ENCODE measurements at places on chromosomes 3 and 15. TPM values are rescaled to one million over a fixed set of nuclear protein-coding genes. Genes with fewer than 3 reads are reported as not detected.

The CADPS gene
- under 0.01 TPM for total RNA-seq

The MKRN2OS gene
- total RNA-seq, result not detected

The C3orf80 gene
- total RNA-seq, result 0.10 TPM

The ALPK3 gene
- 0.10 TPM for total RNA-seq

The WDR76 gene
- total RNA-seq, result 6.7 TPM

The EAF2 gene
- total RNA-seq, result 13.4 TPM

The NDUFAF3 gene
- total RNA-seq, result 27.9 TPM

The B3GNT5 gene
- 37.6 TPM for total RNA-seq

The GOLGA8S gene
- total RNA-seq, result 0.10 TPM

The WDR93 gene
- total RNA-seq, result not detected

The LARP6 gene
- total RNA-seq, result not detected

The STARD9 gene
- total RNA-seq, result 4.0 TPM

The SLC9C1 gene
- total RNA-seq, result 0.10 TPM
